Fibroblast of lung (primary cell): ENCODE measurements at places on chromosomes 13 and 19. TPM values are rescaled to one million over a fixed set of nuclear protein-coding genes. Genes with fewer than 3 reads are reported as not detected.
A peak's percentile ranks its signal among the peaks of the same experiment; 100 is the strongest.

DNA sequence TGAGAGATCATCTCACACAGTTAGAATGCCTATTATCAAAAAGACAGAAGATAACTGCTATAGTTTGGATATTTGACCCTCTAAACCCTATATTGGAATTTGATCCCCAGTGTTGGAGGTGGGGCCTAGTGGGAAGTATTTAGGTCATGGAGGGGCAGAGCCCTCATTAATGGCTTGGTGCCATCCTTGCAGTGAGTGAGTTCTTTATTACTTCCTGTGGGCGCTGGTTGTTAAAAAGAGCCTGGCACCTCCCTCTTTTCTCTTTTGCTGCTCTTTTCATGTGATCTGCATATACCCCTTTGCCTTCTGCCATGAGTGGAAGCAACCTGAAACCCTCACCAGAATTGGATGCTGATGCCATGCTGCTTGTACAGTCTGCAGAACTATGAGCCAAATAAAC, 66.8 kb downstream of the TDRD3 start:
- no peak for DNase-seq

DNA sequence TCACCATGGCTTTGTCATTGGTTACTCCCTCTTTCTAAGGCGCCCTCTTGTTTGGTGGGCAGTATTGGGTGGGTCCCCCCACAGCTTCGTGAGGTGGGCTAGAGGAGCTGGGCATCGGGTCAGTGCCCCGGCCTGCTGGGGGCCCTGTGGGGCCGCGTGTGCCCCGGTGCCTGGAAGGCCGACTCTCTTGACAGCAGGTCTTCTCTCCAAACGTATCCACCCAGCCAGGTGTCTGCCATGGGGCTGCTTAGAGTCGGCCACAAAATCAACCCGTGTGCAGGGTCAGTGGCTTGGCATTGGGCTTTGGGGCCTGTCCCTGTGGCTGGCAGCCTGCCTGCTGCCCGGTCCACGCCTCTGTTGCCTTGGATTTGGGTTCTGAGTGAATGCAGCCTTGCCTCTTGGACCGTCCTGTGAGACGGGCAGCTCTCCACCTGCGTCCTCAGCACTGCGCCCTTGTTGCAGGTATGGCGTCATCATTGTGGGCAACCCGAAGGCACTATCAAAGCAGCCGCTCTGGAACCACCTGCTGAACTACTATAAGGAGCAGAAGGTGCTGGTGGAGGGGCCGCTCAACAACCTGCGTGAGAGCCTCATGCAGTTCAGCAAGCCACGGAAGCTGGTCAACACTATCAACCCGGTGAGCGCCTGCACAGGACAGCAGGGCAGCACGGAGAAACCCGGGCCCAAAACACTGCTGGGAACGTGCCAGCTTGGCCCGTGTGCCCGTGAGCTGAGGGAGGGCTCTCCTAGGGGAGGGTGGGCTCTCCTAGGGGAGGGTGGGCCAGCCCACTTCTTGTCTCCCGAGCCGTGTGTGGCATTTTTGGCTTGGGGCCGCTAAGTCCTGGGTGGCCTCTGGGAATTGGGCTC, 31.4 kb downstream of the UPF1 start:
- no peak for DNase-seq

- peak; percentile 9 for DNase-seq
Observed at GRCh38 chr13:75324413-75324940, 157.5 kb downstream of the TBC1D4 start.

DNA sequence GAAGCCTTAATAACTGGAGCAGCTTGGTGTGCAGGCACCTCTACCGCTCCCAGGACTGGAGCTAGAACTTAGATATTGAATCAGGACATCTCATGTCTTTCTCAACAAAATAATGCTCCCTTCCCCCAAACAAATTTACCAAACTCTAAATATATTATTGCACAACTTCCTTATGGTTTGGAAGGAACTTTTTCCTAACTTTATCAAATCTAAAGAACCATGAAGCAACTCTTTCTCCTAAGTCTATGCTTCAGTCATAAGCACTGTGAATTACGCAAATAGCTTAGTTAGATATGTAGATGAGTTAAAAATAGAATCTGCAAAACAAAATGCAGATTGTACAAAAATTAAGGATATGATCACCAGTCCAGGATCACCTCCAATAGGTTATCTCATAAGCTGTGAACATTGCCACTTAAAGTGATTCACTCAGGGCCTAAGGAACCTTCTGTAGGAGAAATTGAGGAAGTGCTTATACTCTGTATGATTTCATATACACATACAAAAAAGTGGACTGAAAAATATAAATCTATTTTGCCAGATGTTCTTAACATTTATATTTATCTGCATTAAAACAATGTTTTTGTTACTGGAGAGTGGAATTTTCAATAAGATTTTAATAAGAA, 20.4 kb upstream of the MAB21L1 start:
- peak; percentile 49 for DNase-seq

The THAP8 gene
- polyA plus RNA-seq, result 3.8 and 4.6 TPM in 2 replicates

The ZC3H4 gene
- 8.4 and 13.1 TPM in 2 replicates for polyA plus RNA-seq

GRCh38 chr19:17673937-17674799, 14.0 kb downstream of the UNC13A start:
- DNase-seq, result no peak

DNA sequence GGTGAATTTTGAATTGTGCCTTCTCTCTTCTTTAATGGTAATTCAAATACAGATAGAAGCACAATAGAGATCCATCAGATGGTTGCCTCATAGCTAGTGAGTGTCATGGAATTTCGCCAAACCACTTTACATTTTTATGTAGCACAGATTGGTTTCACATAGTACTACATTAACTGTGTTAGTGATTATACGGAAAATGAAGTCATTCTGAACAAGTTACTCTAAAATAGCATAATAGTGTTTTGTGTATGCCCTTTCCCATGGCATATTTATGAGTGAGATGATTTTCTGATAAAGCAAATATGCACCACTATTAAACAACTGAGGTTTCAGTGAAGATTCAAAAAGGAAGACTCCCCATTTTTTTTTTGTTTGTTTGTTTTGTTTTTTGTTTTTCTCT, 1623.5 kb downstream of the PCDH9 start:
- DNase-seq, result peak; percentile 73

- no peak for DNase-seq
Observed at GRCh38 chr19:53966931-53967330, 4.2 kb downstream of the CACNG8 start.

- DNase-seq, result no peak
Observed at GRCh38 chr13:76925115-76925514, 23.2 kb upstream of the ACOD1 start.

DNA sequence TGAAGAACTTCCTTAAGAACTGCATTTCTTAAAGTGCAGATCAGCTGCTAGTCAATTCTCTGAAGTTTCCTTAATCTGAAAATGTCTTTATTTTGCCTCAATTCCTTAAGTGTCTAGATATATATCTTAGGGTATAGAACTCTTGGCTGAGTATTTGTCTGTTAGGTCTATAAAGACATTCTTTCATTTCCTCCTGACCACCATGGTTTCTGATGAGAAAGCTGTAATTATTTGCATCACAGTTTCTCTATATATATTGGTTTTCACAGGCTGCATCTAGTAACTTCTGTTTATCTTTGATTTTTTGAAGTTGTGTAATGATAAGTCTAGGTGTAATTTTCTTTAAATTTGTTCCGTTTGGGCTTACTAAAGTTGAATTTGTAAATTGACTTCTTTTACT, 15.2 kb downstream of the NDFIP2 start:
- DNase-seq, result no peak
